Dorsolateral prefrontal cortex (tissue), 122 donors: ENCODE measurements at places on chromosomes 16 and 17.
A peak's percentile ranks its signal among the peaks of the same experiment; 100 is the strongest.

DNA sequence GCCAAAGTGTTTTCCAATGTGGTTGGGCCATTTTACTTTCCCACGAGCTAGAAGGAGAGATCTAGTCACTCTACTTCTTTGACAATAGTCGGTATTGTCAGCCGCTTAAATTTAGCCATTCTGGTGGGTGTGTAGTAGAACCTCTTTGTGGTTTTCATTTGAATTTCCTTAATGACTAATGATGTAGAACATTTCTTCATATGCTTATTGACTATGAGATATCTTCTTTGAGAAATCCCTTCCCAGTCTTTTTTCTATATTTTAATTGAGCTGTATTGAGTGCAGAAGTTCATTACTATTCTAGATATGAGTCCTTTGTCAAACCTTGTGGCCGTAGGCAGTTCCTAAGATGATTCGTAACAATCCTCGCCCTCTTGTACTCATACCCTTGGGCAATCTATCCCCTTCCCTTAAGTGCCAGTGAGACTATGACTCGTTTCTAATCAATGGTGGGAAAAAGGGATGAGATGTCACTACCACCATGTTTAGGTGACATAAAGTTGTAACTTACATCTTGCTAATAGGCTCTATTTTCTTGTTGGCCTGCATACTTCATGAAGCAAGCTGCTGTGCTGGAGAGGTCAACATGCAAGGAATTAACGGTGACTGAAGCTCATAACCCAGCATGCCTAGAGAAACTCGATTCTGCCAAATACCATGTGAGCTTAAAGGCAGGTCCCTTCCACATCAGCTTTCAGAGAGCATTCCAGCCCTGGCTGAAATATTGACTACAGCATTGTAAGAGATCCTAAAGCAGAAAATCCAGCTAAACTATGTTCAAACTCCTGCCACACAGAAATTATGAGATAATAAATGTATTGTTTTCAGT, 817.9 kb upstream of the SOX9 start:
- no peak for DNase-seq

DNA sequence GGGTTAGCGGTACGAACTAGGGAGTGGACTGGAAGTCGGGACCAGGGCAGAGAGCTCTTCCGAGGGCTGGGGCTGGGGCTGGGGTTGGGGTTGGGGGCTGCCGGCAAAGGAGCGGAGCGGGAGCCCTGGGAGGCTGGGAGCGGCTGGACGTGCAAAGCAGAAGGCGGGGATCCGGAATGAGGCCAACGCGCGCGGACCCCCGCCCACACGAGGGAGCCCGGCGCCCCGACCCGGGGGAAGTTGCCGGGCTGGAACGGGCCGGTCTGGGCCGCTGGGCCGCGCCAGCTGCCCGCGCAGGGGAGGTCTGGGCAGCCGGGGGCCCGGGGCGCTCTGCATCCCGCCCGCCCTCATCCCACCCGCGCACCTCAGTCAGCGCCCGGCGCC, 323 bp downstream of the ST3GAL2 start:
- no peak for DNase-seq

DNA sequence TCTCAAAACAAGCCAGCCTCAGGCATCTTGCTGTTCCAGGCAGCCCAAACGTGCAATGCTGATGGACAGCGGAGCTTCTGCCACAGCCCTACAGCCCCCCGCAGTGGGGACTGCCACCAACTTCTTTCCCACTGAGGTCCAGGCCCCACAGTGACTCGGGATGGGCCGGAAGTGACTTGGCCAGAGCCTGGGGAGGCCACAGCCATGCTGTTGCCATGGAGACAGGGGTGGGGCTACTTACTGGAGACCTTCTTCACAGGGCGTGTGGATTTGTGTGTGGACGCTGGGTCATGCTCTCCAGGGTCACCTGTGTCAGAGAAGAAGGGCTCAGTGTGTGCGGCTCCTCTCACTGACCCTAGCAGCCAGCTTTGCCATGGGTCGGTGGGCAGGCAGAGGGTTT, 15.0 kb downstream of the TRIM25 start:
- no peak for DNase-seq

GRCh38 chr17:57044976-57045867, 39.8 kb upstream of the AKAP1 start:
- DNase-seq: no peak

GRCh38 chr16:396605-397004, 394 bp upstream of the NME4 start:
- DNase-seq: no peak

- DNase-seq: no peak
These were observed 19.7 kb upstream of the LRRC37A3 start for GRCh38 chr17:64938925-64939474.

DNA sequence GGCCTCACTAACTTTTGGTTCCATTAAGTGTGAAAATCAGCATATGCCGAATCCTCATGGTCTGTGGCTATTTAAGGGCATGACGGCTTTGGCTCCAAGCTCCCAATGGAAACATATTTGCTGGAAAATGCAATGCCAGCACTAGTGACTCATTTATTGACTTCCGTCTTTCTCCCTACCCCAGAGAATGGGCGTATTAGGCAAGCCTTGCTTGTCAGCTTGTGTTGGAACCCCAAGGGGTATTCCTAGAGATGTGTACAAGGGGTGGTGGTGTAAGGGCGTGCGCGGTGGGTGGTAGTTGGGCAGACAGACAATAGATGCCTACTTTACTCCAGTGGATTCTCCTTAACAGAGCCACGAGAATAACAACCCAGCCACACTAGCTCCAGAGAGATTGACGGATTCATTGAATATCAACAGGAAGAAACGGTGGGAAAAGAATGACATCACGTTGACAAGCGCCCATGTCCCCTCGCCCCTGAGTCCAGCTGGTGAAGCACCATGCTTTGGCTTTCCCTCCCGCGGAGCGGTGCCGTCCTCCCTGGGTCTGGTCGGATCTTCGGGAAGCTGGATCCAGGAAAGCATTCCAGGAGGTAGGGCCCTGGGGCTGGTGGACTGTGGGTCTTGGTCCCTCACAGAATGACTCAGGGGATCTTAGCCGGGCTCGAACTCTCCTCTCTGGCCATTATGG, 10.3 kb downstream of the CD300LB start:
- DNase-seq: no peak

DNA sequence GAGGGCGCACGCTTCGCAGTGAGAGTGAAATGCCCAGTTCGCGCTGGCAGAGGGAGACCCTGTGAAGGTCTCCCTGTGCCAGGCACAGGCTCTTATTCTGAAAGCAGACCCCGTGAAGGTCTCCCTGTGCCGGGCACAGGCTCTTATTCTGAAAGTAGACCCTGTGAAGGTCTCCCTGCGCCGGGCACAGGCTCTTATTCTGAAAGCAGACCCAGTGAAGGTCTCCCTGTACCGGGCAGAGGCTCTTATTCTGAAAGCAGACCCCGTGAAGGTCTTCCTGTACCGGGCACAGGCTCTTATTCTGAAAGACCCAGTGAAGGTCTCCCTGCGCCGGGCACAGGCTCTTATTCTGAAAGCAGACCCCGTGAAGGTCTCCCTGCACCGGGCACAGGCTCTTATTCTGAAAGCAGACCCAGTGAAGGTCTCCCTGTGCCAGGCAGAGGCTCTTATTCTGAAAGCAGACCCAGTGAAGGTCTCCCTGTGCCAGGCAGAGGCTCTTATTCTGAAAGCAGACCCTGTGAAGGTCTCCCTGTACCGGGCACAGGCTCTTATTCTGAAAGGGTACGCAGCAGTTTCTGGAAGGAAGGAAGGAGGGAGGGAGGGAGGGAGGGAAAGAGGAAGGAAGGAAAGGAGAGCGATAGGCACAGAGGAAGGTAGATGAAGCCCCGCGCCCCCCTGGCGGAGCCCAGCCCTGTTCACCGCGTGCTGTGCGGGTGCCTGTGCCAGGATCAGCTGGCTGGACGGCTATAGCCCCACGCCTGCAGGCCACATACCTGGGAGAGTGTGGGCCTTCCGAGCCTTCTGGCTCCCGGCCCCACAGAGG, 55.3 kb downstream of the WDR45B start:
- peak; percentile 74 for DNase-seq

DNA sequence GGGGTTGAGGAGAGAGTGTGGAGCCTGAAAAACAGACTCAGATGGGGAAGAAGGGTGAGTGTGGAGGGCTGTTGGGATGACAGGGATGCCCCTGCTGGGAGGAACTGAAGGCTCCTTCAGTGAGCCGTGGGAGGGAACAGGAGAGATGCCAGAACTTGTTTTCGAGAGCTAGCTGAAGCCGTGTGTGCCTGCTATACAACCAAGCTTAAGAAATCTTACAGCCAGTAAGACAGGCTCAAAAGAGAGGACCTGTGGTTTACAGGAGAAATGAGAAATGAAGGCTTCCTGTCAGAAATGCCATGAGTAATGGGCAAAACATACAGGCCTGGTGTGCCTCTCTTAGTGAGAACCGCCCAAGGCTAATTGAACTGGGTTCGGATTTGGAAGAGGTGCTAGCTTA, 99.6 kb downstream of the SPACA3 start:
- no peak for DNase-seq

DNA sequence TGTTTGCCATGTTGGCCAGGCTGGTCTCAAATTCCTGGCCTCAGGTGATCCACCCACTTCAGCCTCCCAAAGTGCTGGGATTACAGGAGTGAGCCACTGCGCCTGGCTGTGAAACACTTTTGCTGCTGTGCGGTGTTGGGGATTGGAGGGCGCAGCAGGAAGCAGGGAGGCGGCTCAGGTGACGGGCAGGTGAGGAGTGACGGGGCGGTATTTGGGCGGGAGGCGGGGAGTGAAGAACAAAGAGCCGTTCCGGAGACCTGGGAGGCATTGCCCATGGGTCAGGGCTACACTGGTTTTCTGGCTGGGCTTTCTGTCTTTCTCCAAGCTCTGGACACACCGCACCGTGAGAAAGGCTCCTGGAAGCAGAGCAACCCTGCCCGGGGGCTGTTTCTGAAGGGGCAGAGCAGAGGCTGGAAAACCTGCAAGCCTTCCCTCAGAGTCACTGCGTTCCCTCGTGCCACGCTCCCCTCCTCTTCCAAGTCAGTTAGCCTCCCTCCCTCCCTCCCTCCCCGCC, 22.1 kb downstream of the CRISPLD2 start:
- no peak for DNase-seq

GRCh38 chr17:55283256-55283965, 18.7 kb downstream of the HLF start:
- DNase-seq: no peak

DNA sequence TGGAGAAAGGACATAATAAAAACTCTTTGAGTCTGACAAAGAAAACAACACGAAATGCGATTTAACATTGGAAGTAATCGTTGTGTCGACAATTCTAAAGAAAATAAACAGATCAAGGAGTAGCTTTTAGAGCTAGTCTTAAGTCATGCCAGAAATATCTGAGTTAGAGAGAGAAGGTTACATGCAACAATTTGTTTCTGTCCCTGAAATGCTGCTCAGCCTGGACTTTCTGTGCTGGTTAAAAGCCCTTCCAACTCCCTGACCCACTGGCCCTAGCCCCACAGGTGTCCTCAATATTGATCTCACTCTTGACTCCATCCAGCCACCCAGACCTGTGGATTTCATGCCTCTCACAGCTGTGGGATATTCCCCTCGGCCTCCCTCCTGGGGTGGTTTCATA, 33.2 kb upstream of the TEX2 start:
- DNase-seq: no peak

GRCh38 chr17:10772425-10773380, 31.2 kb downstream of the TMEM238L start:
- no peak for DNase-seq

- no peak for DNase-seq
These were observed 24.0 kb upstream of the GRIN2A start for GRCh38 chr16:10206215-10206614.
